ENCODE measurements at places on chromosomes 2 and 18. TPM values are rescaled to one million over a fixed set of nuclear protein-coding genes. Genes with fewer than 3 reads are reported as not detected.

DNA sequence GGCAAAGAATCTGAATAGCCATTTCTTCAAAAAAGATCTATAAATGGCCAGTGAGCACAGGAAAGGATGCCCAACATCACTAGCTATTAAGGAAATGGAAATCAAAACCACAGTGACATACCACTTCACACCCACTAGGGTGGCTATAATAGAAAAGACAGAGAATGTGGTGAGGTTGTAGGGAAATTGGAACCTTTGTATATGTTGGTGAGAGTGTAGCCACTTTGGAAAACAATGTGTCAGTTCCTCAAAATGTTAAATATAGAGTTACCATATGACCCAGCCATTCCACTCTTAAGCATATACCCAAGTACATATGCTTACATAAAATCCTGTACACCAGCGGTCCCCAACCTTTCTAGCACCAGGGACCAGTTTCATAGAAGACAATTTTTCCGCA, 152.8 kb downstream of the SMAD2 start:
- DNase-seq: no peak

DNA sequence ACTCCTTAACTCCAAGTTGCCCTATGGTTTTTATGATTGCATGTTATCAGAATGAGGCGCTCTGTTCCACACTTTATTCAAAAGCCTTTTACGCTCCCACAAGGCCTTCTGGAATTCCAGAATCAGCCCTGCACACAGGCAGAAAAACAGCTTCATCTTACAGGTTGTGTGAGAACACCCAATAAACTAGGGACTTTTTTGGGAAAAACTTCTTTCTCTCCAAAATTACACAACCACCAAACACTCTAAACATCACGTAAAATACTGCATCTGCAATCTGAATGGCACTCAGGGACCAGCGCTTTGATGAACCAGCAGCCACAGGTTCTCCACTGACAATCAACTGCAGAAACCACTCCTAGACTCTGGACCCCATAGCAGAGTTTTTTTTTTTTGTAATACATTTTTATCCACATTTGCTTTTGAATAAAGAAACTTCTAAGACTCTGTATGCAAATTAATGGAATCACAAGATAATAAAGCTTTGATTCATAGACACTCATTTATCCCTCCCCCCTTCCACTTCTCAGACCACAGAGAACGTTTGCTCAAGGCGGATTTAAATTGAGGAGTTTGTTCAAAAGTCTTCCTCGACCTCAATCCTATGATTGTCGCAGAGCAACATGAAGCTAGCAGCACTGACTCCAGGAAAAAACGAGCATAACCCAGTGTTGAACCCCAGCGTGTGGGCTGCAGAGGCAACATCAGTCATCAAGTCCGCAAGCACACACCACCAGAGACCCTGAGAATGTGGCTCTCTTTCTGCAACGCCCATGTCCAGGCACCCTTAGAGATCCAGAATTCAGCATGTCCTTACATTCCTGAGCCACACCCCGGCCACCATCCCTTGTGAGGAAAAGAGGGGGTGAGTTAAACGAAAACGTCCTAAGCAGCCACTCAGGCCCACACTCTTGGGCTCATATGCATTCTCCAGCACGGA, 116.5 kb downstream of the MBP start:
- no peak for DNase-seq

GRCh38 chr2:33681364-33681757, 82.3 kb upstream of the FAM98A start:
- DNase-seq: peak; percentile 38

DNA sequence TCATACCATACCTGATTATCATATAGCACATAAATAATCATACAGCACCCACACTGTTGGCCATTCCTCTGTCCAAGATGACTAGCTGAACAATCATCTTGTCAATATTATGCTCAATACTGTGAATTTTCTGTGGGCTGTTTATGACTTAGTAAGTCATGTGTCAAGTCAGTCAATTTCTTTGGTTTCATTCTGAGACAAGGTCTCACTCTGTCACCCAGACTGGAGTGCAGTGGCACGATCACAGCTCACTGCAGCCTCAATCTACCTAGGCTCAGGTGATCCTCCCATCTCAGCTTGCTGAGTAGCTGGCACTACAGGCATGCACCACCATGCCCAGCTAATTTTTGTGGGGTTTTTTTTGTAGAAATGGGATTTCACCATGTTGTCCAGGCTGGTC, 5.7 kb downstream of the MCM6 start:
- no peak for DNase-seq

DNA sequence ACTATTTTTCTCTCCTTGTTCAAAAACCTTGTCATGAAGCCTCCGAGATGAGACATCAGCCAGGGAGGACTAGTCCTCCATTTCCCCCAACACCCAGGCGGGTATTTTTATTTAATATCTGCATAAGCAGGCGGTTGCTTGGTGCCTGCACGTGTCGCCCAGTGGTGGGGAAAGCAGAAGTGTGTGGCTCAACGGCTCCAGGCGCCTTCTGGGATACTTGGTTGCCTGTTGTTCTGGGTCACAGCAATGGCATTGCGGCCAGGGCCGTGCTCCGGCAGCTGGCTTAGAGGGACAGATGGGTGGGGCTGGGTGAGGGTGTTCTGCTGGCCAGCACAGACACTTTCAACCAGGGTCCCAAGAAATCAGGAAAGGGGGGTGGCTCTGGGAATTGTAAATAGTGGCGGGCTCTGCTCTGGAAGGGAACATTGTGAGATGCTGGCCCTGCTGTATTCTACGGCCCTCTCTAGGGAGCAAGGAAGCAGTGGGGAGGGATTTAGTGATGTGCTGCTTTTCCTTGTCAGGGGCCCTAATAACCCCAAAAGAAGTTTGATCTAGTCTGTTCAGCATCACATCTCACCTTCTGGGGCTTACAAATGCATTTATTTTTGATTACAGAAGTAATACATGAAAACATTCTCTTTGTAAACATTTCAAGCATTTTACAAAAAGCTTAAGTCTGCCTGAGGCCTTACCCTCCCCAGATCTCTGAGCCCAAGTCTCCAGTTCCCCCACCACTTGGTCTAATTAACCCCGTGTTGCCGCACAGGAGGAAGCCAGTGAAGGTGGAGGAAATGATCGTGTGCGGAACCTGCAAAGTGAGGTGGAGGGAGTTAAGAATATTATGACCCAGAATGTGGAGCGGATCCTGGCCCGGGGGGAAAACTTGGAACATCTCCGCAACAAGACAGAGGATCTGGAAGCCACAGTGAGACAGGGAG, 1.1 kb downstream of the VAMP8 start:
- no peak for DNase-seq

DNA sequence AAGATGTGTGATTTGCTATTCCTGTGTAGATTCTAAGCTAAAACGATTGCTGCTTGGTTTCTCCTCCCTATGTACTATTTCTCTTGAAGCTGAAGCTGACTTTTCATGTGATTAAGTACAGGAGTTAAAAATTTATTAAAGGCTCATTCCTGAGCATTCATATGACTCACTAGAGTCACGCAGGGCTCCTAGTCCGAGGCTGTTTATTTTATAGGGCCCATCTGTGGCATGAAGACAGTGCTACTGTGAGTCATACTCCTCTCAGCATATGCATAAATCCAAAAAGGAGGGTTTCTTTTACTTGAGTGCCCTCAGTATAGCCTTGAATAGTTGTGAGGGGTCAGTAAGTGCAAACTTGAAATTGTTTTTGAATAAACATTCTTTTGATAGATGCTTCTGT, 378.8 kb downstream of the PTPRM start:
- DNase-seq: peak; percentile 89

GRCh38 chr2:226799976-226800940, 638 bp upstream of the IRS1 start:
- DNase-seq: no peak

DNA sequence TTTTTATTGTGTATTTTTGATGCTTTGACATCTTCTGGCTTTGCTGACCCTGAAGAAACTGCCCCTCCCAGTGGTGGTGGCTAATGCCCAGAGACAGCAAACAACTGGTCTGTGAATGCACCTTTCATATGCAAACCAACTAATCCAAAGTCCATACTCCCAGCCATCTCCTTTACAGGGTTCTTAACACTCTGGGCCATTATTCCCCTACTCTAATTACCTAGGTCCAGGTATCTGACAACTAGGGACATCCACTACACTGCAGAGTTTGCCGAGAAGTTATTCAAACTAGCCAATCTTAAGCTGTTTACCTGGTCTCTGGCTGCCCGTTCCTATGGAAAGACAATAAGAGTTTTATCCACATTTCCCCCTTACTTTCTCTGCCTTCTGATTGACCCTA, 73.6 kb downstream of the FSHR start:
- no peak for DNase-seq

Gene MOCOS
- total RNA-seq: 0.85 TPM

Gene DNAH6
- 0.25 TPM for total RNA-seq

Gene TUBB6
- 440 TPM for total RNA-seq

Measured in endothelial cell of umbilical vein (primary cell).